AG10803 (cell line): ENCODE measurements at places on chromosomes 7 and 10.
A peak's percentile ranks its signal among the peaks of the same experiment; 100 is the strongest.

DNA sequence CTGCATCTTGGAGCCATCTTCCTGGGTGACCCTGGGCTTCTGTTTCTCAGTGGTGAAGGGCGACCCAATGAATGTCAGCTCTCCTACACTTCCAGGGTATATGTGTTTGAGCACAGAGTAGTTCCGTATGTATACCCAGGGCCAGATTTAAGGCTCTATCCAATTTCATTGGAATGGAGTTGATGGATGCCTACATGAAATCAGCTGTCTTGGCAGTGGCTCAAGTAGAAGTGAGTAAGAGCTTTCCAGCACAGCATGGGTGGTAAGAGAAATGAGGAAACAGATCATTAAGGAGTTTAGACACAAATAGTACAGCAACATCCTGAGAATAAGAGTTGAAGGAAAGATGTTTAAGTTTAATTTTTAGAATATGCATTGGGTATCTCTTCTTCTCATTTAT, 433.0 kb downstream of the PAXIP1 start:
- DNase-seq = no peak

GRCh38 chr10:116073510-116073909, 199.5 kb downstream of the GFRA1 start:
- DNase-seq = no peak

DNA sequence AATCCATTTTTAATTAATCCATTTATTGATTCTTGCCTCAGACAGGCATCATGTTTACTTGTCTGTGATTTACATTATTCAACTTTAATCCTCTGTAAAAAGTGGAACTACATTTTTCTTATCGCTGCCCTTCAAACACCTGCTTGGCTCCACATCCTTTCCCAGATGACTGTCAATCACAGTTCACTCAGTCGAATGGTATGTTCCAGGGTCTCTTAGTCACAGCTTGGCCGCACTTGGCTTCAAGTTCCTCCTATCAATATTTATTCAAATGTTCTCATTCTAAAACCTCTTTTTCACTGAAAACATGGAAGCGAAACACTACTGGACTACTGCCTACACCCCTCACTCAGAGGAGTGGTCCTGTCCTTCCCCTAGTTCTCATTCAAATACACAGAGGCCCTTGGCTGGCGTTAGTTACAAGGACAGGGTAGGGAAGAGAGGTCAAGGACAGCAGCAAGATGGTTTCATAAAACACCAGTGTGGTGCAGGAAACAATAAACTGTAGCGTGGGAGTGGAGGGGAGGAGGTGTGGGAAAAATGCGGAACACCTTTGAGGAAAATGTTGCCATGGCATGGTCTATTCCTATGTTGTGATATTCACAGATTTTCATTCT, 143.2 kb downstream of the USP6NL start:
- DNase-seq = no peak

- DNase-seq = no peak
Measured at GRCh38 chr10:60352105-60352504, 37.6 kb downstream of the ANK3 start.

GRCh38 chr7:72111086-72111485, 301.1 kb downstream of the CALN1 start:
- no peak for DNase-seq

DNA sequence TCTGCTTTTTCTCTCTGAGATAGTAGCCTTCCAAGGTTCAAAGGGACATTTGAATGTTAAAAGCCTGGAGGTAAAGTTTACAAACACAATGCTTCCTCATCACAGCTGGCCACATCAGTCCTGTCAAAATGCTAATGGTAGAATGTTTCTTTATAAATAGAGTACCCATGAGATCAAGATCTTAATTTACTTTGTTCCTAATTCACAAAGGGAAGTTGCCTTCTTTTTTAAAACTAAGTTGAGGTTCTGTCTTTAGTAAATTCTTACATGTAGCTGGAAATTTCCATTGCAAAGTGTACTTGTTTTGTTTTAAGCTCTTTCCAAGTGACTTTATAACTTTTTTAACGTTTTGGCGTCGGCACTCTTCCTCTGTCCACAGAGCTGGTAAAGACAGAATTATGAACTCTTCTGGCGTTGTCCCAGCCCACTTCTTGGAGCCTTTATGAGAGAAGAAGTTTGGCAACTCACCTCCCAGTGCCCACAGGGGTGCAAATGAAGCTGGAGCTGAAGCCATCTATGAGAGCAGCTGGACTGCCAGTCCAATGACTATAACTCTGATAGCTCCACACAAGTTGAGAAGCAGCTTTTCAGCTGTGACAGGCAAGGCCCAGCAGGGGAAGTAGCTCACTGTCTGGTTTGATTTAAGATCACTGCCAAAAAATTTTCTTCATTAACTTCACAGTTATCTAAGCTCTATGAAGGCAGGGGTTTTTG, 23.3 kb downstream of the FZD1 start:
- no peak for DNase-seq

DNA sequence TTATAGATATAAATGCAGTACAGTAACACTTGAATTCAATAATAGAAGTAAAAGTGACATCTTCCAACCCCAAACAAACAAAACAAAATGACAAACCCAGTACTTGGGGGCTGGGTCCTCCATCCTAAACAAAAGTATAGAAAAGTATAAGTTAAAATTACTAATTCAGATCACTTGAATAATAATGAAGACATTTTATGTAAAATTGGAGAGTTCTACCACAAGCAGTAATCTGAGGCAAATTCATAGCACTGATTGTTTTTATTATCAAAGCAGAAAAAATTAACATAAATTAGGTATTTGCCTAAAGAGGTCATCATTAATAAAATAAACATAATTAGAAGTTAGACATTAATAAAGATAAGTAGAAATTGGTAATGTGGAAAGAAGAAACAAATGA, 81.5 kb downstream of the ITPRID1 start:
- no peak for DNase-seq

GRCh38 chr7:39666562-39666961, 43.2 kb downstream of the RALA start:
- DNase-seq = no peak

GRCh38 chr10:26969145-26969926, 108.6 kb upstream of the ABI1 start:
- peak; percentile 62 for DNase-seq

- no peak for DNase-seq
Measured at GRCh38 chr10:11663763-11664555, 52.5 kb upstream of the USP6NL start.

DNA sequence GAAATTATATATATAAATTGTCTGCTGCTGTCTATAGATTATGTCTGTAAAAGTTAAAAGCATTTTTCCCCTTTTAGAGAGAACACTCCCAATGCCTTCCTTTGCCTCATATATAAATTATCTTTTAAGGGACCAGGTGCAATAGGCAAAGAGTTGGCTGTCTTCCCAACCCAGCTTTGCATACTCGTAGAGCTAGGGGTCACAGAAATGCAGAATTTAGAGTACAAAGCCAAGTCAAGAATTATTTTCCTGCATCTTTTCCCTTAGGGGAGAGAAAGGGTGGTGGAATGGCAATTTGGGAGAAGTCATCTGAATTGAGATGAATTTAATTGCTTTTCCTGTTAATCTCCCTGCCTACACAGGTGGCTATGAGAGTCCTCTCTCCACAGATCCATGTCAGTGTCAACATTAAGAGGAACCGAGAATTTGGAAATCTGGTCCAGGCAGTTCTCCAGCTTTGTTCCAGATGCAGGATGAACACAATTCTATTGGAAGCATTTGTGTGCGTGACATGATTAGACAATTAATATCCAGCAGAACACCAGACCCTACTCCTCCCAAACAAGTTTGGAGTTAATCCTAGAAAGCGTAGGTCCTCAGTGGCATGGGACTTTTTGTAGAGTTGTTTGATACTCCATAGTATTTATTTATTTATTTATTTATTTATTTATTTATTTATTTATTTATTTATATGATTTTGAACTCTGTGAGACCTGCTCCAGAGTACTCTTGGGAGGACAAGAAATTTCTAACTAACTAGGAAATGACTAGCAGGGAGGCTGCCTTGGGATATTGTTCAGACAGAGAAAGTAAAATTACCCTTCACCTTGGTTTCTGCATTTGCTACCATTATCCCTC, 80.3 kb upstream of the SKAP2 start:
- peak; percentile 8 for DNase-seq

GRCh38 chr7:136692221-136692620, 176.2 kb upstream of the CHRM2 start:
- no peak for DNase-seq

DNA sequence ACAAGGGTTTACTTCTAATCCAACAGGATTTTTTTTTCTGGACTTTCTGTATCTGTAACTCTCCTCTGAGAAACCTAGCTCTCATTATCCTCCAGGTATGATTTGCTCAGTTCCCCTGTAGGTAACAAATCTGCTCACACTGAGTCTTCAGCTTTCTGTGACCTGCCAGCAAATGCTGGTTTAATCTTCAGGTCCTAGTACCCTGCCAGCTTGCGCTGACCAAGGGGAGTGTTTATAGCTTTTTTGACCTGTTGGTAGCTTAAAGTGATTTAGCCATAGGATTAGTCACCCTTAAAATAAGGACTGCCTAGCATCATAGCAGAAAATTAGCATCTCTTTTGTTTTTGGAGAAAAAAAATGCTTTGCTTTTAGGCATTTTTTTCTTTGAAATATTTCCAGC, 22.4 kb downstream of the SND1 start:
- no peak for DNase-seq

DNA sequence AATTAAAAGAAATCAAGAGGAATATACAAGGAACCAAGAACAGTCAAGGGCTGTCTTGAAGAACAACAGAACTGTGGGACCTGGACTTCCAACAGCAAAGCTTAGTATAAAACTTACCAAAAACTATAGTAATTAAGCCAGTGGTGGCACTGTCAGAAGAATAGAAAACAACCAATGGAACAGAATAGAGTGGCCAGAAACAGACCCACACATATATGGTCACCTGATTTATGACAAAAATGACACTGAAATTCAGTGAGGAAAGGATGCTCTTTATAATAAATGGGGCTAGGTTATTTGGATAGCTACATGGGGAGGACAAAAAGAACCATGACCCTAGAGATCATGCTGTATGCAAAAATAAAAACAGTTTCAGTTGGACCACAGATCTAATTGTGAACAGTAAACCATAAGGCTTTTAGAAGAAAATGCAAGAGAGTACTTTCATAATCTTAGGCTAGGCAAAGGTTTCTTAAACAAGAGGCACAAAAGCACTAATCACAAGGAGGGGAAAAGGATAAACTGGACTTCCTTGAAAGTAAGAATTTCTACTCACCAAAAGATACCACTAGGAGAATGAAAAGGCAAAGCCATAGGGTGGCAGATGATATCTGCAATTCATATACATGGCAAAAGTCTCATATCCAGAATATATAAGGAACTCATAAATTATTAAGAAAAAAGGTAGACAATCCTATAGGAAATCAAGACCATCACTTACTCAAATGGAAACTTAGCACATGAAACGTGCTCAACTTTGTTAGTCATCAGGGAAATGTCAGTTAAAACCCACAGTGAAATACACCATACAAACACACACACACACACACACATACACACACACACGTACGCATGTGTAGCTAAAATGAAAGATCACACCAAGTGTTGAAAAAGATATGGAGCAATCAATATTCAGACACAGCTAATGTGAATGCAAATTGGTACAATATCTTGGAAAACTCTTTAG, 20.8 kb downstream of the HYCC1 start:
- DNase-seq = no peak

DNA sequence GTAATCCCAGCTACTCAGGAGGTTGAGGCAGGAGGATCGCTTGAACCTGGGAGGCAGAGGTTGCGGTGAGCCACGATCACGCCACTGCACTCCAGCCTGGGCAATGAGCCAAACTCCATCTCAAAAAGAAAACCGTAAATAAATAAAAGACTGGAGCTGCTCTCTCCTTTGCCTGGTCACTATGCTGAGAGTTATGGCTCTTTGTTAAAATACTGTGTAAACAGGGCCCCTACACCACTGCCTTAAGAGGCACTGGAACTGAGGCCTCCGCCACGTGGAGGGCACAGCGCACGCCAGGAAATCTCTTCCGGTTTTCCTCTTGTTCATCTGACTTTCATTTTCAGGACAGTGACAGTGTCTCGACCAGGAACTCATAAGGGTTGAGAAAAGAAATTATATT, 123.3 kb downstream of the PAXIP1 start:
- DNase-seq = no peak

- peak; percentile 12 for DNase-seq
Measured at GRCh38 chr7:65722361-65722792, 150.5 kb upstream of the VKORC1L1 start.

DNA sequence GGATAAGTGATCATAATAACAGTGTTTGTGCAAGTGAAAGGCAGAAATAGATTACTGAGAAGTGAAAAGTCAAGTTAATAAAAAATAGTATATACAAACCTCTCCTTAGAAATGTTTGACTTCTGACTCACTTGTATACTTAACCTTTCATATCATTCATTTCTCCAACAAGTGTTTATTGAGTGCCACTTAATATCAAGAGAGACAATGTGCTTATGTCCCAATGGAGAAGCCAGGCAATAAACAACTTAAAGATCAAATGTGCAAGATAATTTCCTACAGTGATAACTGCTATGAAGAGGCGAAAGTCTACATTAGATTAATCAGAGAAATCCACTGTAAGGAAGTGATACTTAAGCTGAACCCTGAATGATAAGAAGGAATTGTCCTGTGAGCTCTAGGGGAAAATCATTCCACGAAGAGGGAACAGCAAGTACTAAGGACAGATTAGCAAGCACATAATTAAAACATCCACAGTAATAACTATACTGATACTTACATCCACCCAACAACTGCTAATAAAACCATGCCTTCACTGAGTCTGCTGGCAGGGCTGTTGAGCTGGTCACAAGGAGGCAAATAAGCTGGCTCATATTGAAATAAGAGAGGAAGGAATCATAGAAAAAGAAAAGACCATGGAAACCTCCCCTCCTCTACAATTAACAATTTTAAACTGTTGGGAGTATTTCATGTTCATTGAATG, 203.5 kb downstream of the CTNNA3 start:
- no peak for DNase-seq
